ENCODE measurements at places on chromosomes 16 and 17. TPM values are rescaled to one million over a fixed set of nuclear protein-coding genes. Genes with fewer than 3 reads are reported as not detected.

The FAM234A gene
- 89.4 TPM for polyA plus RNA-seq

The NKD1 gene
- polyA plus RNA-seq = not detected

The BCL6B gene
- polyA plus RNA-seq = 94.5 TPM

The YBX2 gene
- polyA plus RNA-seq = 0.18 TPM

The RPTOR gene
- polyA plus RNA-seq = 11.5 TPM

The SLC6A2 gene
- polyA plus RNA-seq = not detected

The TBC1D3C gene
- not detected for polyA plus RNA-seq

The SDR42E2 gene
- polyA plus RNA-seq = 0.03 TPM

The CTF1 gene
- polyA plus RNA-seq = 4.3 TPM

The CHST4 gene
- polyA plus RNA-seq = not detected

The GDPD3 gene
- 7.8 TPM for polyA plus RNA-seq

The MPV17L gene
- 0.06 TPM for polyA plus RNA-seq

The VAT1L gene
- polyA plus RNA-seq = 0.56 TPM

The TBX6 gene
- 0.40 TPM for polyA plus RNA-seq

The GSPT1 gene
- 40.3 TPM for polyA plus RNA-seq

The CCL8 gene
- polyA plus RNA-seq = not detected

The DLX4 gene
- not detected for polyA plus RNA-seq

The CDYL2 gene
- polyA plus RNA-seq = 4.6 TPM

The TEKT5 gene
- polyA plus RNA-seq = 0.16 TPM

The NPIPA2 gene
- polyA plus RNA-seq = 0.56 TPM

The GGA3 gene
- polyA plus RNA-seq = 41.6 TPM

The EMP2 gene
- 19.0 TPM for polyA plus RNA-seq

The KLHL10 gene
- polyA plus RNA-seq = not detected

The KRTAP9-2 gene
- polyA plus RNA-seq = not detected

The SLC13A2 gene
- not detected for polyA plus RNA-seq

The SPN gene
- polyA plus RNA-seq = not detected

The ARRB2 gene
- 18.6 TPM for polyA plus RNA-seq

The CACNA1H gene
- polyA plus RNA-seq = 0.03 TPM

The CTRB2 gene
- polyA plus RNA-seq = not detected

The KRTAP9-8 gene
- not detected for polyA plus RNA-seq

The ADGRG3 gene
- not detected for polyA plus RNA-seq

The USP10 gene
- polyA plus RNA-seq = 92.5 TPM

The RASL10B gene
- 0.29 TPM for polyA plus RNA-seq

The USP43 gene
- 0.02 TPM for polyA plus RNA-seq

The PYDC1 gene
- polyA plus RNA-seq = not detected

The ZSCAN10 gene
- polyA plus RNA-seq = not detected

The GDE1 gene
- 32.9 TPM for polyA plus RNA-seq

The RASD1 gene
- 4.2 TPM for polyA plus RNA-seq

The ACSF2 gene
- polyA plus RNA-seq = 33.2 TPM

The KRT27 gene
- not detected for polyA plus RNA-seq

The EVPL gene
- polyA plus RNA-seq = not detected

The CARD14 gene
- not detected for polyA plus RNA-seq

The KRTAP1-1 gene
- polyA plus RNA-seq = not detected

The UTS2R gene
- polyA plus RNA-seq = not detected

The PPP1R1B gene
- polyA plus RNA-seq = not detected

The BCAR1 gene
- 171 TPM for polyA plus RNA-seq

The OTOP3 gene
- not detected for polyA plus RNA-seq

The ABCA8 gene
- 0.99 TPM for polyA plus RNA-seq

The DOC2A gene
- 0.63 TPM for polyA plus RNA-seq

The MRPS7 gene
- 74.8 TPM for polyA plus RNA-seq

The ARSG gene
- polyA plus RNA-seq = 3.9 TPM

The C16orf89 gene
- not detected for polyA plus RNA-seq

The ABCC11 gene
- 0.06 TPM for polyA plus RNA-seq

The PDE6G gene
- polyA plus RNA-seq = 5.1 TPM

The FOXJ1 gene
- not detected for polyA plus RNA-seq

The OR2C1 gene
- polyA plus RNA-seq = not detected

The KCNH6 gene
- 0.07 TPM for polyA plus RNA-seq

The TSPOAP1 gene
- polyA plus RNA-seq = not detected

The TP53TG3 gene
- polyA plus RNA-seq = not detected
